ENCODE measurements at places on chromosomes 7 and 10.

- no peak for DNase-seq
Observed at GRCh38 chr10:99058762-99059161, 176.9 kb downstream of the HPSE2 start.

DNA sequence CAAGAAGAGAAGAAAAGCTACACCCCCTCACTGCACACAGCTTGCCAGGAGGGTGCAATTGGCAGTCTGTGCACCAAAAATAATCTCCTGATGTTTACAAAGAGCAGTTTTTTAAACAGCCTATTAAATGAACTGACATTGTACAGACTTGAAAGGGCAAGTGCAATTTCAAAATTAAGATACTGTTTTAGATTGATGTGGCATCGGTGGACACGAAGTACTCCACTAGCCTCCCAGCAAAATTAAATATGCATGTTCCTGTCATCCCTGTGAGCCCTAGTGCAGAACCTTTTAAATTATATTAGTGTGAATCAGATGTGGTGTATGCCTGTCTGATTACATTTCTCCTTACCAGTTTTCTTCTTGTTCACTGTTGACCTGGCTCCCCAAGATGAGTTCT lies 87.9 kb downstream of the WIPF3 start:
- no peak for DNase-seq

DNA sequence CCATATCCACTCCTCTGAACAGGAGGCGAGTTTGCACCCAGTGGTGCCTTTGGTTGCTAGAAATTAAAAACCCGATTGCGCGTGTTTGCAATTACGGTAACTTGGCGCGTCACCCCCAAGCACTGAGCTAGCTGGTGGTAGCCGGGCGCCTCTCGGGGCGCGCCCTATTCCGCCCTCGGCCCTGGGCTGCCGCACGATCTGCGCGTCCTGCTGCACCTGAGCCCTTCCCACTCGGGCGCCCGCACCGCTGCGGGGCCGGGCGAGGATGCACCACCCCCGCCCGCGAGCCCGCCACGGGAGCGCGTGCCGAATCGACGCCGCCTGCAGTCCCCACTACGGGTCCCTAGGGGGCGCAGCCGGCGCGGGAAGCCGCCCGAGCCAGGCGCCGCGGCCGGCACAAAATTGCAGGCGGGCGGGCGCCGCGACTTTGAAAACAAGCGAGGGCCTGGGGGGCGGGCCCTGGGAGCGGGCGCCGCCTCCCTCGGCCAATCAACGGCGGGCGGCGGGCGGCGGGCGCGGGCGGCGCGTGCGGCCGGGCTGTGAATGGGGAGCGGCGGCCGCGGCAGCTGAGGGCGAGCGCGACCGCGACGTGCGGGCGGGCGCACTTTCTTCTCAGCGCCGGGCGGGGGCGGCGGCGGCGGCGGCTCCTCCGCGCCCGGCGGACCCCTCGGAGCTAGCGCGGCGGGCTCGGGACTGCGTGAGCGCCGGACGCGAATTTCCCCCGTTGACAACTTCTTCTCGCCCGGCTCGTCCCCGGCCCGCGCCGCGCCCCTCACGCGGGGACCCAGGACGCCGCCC lies at the start of gene SDK1:
Gene SDK1, plus strand, starts transcription at position 602 of the 798 bp plus-strand sequence. CDS start 335 bp downstream, outside the sequence.
- DNase-seq: peak; percentile 91

DNA sequence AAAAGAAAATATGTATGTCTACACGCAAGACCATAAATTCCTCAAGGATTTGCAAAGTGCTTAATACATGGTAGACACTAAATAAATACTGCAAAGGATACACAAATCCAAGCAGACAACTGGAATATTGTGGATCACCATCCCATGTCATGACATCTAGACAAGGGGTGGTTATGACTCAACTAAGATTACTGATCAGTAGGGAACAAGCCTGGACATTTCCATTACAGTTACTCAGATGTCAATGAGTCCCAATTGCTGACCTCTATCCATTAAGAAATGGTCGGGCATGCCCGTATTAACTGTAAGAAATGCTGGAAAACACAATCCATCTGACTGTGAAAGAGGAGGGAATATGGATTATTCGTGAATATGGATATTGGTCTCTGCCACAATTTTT lies 27.6 kb upstream of the RUFY2 start:
- no peak for DNase-seq

GRCh38 chr10:80458263-80458625 lies 4.1 kb downstream of the TSPAN14 start:
- DNase-seq: no peak

DNA sequence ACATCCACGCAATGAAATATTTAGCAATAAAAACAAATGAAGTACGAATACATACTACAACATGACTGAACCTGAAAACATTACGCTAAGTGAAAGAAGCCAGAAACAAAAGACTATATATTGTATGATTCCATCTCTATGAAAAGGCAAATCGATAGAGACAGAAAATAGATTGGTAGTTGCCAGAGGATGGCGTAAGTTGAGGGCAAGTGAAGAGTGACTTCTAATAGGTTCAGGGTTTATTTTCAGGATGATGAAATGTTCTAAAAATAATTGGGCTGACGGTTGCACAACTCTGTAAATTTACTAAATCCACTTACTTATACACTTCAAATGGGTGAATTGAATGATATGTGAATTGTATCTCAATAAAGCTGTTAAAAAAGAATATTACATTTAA lies 39.5 kb upstream of the TECTB start:
- DNase-seq: no peak

- no peak for DNase-seq
Observed at GRCh38 chr10:21315645-21316220, 209.7 kb downstream of the SKIDA1 start.

GRCh38 chr10:52526251-52526823 lies 212.3 kb downstream of the DKK1 start:
- DNase-seq: no peak

DNA sequence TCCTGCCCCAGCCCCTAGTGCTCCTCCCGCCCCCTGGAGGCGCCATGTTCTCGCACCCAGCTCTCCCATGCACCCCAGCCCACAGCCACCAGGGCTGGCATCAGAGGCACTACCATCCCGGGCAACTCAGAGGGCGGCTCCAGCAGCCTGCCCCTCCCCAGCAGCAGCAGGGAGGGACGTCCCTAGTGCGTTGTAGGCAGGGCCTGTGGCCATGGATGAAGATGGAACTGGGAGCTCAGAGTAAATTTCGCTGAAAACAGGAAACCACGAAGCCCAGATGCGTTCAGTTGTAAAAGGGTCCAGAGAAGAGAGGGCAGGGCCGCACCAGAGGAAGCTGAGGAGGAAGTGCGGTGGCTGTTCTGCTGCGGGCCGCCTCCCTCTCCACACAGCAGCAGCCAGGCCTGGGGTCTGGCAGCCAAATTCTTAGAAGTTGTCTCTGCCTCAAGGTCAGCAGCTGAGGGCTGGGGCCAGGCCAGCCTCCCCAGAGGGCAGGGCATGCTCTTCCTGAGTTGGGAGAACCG lies 24.6 kb downstream of the VSIR start:
- DNase-seq: peak; percentile 69

GRCh38 chr7:93920496-93921182 lies 896 bp upstream of the GNG11 start:
- DNase-seq: no peak

- DNase-seq: no peak
Observed at GRCh38 chr10:36332926-36333325, 690.8 kb upstream of the FZD8 start.

GRCh38 chr10:117609095-117609795 lies 66.7 kb downstream of the EMX2 start:
- no peak for DNase-seq

GRCh38 chr10:3425261-3425660 lies 252.7 kb upstream of the PITRM1 start:
- DNase-seq: no peak
